Trophoblast cell (in vitro differentiated cells and primary cell): ENCODE measurements at places on chromosomes 13 and 19.
A peak's percentile ranks its signal among the peaks of the same experiment; 100 is the strongest.

DNA sequence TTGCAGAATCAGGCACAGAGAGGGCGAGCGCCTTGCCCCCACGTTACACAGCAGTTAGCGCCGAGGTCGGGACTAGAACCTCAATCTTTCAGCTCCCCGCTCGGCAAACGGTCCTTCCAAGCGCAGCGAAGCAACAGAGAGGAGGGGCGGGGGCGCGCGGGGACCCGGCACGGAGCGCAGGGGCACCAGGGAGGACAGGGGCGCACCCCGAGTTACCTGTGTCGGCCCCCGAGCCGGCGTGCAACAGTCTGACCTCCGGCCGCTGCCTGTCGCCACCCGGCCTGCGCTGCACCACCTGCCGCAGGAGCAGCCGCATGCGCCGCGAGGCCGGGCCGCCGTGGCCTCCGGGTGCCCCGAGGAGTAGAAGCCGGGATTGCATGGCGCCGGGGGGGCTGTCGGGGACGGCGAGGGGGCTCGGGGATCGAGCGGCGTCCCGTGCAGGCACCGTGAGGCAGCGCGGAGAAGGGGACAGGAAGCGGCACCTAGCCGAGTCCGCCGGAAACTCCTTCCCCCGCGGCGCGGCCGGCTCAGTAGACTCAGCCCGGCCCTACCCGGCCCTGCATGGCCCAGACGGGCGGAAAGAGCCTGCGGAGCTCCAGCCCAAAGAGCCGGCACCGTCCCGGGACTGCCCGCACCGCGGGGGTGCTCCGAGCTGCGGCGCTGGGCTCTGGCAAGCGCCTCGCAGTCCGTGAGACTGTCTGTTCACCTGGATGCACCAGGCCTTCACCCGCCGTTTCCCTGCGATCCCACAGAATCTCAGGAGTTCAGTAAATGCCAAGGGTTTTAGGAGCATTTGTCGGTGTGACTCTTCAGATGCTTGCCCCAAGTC lies at the start of gene VWA8:
VWA8 (minus strand) TSS at position 473 of the 829 bp plus-strand sequence; CDS start at position 379, 94 bp downstream.
- DNase-seq, result peak; percentile 72

DNA sequence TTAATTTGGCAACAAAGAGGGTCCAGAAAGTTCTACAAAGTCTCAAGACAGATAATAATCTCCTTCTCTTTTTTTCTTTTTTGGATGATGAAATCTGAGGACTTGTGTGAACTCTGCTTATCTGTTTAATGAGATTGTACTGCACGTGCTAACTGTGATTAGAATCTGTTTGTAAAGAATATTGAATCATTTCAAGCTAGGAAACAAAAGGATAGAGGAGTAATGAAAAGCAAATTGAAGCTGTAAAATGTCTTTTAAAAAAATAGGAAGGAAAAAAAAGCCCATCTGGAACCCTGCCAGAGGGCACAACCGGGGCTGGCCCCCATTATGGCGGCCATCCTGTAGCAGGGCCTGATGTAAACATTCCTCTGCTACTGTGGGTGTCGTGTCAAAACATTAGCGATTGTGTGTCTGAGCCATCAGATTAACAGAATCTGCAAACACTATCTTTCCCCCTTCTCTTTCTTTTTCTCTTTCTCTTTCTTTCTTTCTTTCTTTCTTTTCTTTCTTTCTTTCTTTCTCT lies 83.0 kb downstream of the FLT1 start:
- DNase-seq, result no peak

DNA sequence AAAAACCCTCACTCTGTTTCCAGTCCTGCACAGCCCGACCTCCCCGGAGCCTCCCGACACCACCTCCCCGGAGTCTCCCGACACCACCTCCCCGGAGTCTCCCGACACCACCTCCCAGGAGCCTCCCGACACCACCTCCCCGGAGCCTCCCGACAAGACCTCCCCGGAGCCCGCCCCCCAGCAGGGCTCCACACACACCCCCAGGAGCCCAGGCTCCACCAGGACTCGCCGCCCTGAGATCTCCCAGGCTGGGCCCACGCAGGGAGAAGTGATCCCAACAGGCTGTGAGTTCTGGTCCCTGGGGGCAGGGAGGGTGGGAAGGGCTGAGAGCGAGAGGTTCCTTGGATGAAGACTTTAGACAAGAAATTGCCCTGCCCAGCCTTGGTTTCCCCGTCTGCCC lies 5.4 kb downstream of the MADCAM1 start:
- DNase-seq, result no peak

DNA sequence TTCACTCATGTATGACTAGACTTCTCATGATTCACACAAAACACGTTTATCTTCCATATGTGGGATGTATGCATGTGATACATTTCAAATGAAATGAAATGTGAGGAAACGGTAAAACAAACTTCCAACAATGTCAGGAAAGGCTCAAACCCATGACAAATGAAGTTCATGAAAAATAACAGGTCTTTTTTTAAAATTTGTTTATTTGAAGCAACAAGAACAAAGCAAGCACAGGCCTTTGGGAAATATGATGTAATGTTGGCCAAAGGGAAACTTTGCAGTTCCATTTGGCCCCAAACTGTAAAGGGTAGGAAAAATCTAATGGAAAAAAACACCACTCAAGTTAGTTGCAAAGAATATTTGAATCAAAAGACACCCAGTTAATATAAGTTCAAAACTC lies 463.8 kb upstream of the ARGLU1 start:
- no peak for DNase-seq
